ENCODE measurements at places on chromosomes 11 and 22. TPM values are rescaled to one million over a fixed set of nuclear protein-coding genes. Genes with fewer than 3 reads are reported as not detected.

TRPC6 gene
- 0.46 TPM for total RNA-seq

- no peaks in the 10 kb centered on the region for H3K4me1 ChIP-seq
- H3K27me3 ChIP-seq: no peaks in the 10 kb centered on the region
- no peak for DNase-seq
- H3K27ac ChIP-seq: no peak overlapping the region
Observed at GRCh38 chr11:22084564-22084963, 108.3 kb upstream of the ANO5 start.

DNA sequence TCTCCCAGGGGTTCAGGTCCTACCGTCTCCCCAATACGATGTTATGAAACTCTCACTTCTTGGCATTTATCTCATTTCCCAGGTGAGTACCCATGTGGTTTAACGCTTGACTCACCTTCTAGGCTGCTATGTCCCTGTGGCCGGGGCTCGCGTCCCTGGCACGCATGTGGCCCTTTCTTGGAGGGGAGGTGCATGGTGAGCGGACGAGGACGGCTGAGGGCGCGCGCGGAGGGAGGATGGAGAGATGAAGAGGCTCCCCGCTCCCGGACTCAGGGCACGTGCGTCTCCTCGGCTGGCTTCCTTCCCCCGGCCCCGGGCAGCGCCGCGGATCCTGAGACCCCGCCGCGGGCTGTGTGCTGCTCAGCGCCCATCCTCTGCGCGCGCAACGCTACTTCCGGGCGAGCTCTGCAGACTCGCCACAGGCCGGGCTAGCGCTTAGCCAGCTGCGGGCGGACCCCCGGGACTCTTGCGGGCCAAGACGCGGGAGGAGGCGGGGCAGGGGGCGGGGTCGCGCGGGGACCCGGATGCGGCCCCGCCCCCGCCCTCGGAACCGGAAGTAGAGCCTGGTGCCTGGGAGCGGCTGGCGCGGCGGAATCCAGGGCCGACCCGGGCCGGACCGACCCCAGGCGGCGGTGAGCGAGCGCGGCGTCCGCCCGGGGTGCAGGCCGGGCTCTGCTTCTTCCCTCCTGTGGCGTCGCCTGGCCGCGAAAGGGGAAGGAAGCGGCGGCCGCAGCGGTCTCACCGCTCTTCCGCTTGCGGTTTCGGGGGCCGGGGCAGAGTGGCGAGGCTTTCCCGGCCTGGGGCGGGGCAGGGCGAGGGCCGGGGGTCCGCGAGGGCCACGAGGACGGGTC is at the start of gene CTTN:
Gene CTTN, plus strand, starts transcription at position 547 of the 851 bp plus-strand sequence. CDS start 8,769 bp downstream, outside the sequence.
- peaks cover 2% of the 10 kb centered on the region for H3K36me3 ChIP-seq
- H3K4me1 ChIP-seq: peaks cover 39% of the 10 kb centered on the region
- no peaks in the 10 kb centered on the region for H3K27me3 ChIP-seq
- no peak for DNase-seq

GRCh38 chr11:113287801-113288200 is 26.6 kb upstream of the TTC12 start:
- no peak overlapping the region for H3K4me3 ChIP-seq
- H3K4me1 ChIP-seq: peaks cover 7% of the 10 kb centered on the region
- H3K36me3 ChIP-seq: no peaks in the 10 kb centered on the region
- peaks cover 13% of the 10 kb centered on the region for H3K27me3 ChIP-seq
- DNase-seq: no peak
- no peak overlapping the region for H3K27ac ChIP-seq

- no peaks in the 10 kb centered on the region for H3K36me3 ChIP-seq
- H3K4me1 ChIP-seq: peaks cover 24% of the 10 kb centered on the region
- no peak for DNase-seq
- H3K27me3 ChIP-seq: peaks cover 8% of the 10 kb centered on the region
- no peak overlapping the region for H3K27ac ChIP-seq
Observed at GRCh38 chr11:61008971-61009370, 37.5 kb downstream of the CD6 start.

DNA sequence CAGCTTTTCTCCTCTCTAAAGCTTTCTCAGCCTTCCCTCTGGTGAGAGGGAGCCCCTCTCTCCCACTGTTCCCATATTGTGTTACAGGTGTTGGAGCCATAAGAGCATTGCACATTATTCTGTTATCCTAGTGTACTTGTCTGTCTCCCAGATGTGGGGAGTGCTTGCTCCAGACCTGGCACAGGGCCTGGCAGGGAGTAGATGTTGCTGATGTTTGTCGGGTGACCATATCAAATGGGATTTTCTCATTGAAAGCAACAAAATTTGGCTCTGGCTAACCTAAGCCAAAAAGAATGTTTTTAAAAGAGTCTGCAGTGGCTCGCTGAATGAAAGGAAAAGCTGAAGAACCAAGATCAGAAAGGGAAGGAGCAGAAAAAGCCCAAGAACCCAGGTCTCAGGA is 41.1 kb downstream of the CYB5R2 start:
- peaks cover 1% of the 10 kb centered on the region for H3K4me1 ChIP-seq
- no peaks in the 10 kb centered on the region for H3K27me3 ChIP-seq
- DNase-seq: no peak
- H3K36me3 ChIP-seq: peaks cover 58% of the 10 kb centered on the region
- H3K4me3 ChIP-seq: no peak overlapping the region
